ENCODE measurements at places on chromosomes 4 and X.

DNA sequence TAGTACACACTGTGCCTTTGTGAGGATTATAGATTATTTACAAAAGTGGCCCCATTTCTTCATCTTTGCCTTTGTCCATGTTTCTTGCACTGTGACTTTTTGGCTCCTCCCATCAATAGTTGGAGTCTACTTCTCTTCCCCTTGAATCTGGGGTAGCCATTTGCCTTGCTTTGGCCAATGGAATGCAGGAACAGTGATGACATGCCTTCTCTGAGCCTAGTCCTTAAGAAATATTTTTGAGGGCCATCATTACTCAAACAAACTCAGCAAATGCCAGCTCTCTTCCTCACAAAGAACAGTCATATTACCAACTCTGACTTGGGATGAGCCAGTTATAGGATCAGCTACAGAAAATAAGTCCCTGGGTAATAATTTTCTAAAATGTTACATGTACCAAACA lies 189.6 kb downstream of the FRMPD4 start:
- DNase-seq, result no peak

GRCh38 chrX:36573720-36574119 lies 434.4 kb upstream of the FAM47C start:
- no peak for DNase-seq

DNA sequence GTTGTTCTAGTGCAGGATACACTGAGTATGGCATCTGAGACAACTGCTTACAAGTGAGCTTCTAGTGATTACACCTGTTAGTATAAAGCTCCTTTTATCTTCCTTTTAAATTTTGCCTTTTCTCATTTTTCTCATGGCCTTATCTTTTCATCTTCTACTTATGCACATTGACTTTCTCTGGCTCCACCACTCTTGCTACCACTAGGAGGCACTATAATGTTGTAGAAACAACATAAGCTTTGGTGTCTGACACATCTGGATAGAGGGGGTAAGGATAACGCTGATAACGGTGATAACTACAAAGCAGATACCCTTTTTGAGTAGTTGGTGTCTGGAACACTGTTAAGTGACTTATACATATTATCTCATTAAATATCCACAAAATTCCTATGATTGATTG lies 187.4 kb upstream of the TEX13C start:
- no peak for DNase-seq

GRCh38 chr4:144495944-144496343 lies 150.0 kb upstream of the HHIP start:
- DNase-seq, result no peak

- no peak for DNase-seq
Measured at GRCh38 chr4:74374561-74375327, 9.8 kb downstream of the EREG start.

DNA sequence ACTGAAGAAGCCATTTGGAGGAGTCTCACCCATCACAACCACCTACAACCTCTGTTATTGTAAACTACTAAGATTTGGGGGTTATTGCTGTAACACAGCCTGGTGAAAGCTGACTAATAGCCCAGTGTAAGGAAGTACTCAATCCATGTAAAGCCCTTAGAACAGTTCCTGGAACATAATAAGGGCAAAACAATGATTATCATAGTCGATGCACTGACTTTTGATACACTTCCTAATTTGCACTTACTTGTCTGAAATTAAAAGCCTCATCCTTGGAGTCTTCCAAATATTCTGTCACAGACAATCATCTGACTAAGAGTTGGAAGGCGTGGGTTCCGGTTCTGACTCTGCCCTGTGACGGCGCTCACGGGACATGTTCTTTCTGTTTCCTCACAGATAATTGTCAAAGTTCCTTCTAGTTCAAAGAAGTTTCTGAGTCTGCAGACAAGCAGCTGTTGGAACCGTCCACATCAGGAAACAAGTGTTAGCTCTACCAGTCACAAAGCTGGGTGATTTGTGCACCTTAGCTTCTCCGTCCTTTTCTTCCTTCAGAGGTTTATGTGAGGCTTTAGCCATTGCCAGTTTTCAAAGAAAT lies 33.4 kb upstream of the RASGEF1B start:
- DNase-seq, result no peak

DNA sequence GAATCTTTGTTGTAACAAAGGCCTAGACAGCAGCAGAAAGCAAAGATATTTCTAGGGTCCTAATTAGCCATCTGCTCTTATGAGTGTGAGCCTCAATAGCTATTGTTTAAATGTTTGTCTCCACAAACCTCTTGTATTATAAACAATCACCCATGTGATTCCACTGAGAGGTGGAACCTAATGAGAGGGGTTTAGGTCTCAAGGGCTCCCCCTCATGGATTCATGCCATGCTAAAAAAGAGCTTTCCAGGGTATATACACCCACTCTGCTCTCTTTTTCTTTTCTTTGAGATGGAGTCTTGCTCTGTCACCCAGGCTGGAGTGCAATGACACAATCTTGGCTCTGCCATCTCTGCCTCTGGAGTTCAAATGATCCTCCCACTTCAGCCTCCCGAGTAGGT lies 42.1 kb downstream of the TRIM61 start:
- no peak for DNase-seq

- DNase-seq, result no peak
Measured at GRCh38 chr4:33709247-33709646, 2535.1 kb downstream of the ARAP2 start.

- no peak for DNase-seq
Measured at GRCh38 chr4:138475116-138475515, 233.0 kb upstream of the SLC7A11 start.

DNA sequence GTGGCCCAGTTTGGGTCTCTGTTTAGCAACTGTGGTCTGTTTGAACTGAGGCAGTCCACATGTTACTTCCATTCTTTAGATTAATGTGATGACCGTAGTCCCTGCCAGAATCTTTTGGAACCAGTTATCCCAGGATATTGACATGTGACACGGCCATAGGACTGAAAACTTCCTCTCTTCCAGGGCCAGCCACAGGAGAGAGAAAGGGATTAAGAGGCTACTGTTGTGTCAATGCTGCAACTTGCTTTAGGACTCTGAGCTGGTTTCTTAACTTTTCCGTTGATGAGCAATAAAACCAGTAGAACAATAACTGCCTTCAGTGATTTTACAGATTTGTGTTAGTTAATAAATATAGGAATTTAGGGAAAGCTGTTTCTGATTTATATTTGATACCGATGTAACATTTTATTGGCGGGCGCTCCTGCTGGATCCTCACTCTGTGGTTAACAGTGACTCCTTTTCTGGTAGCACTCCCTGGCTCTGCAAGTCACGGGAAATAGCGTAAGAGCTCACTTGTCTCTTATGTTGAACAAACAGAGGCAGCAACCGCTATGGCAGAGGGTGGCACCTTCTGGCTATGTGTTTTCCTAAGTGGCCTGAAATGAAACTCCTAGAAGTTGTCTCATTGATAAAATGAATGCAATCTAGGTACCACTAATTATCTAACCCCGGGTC lies 2.5 kb downstream of the TENM3 start:
- DNase-seq, result no peak

DNA sequence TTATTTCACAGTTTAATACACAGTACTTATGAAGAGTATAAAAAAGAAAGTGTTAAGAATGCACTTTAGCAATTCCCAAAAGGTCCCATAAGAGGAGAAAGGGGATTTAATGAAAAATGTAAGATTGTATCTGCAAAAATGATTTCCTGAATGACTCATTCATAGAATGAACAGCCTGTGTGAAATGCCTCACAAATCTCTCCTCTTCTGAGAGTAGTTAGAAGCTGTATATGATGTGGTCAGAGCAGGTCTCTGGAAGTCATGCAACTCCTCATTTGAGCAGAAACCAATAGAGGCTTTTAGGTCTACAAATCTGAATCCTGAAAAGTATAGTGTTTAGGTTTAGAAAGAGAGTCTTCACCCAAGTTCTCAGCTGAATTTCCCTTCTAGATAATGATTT lies 381.3 kb upstream of the INTU start:
- DNase-seq, result no peak

DNA sequence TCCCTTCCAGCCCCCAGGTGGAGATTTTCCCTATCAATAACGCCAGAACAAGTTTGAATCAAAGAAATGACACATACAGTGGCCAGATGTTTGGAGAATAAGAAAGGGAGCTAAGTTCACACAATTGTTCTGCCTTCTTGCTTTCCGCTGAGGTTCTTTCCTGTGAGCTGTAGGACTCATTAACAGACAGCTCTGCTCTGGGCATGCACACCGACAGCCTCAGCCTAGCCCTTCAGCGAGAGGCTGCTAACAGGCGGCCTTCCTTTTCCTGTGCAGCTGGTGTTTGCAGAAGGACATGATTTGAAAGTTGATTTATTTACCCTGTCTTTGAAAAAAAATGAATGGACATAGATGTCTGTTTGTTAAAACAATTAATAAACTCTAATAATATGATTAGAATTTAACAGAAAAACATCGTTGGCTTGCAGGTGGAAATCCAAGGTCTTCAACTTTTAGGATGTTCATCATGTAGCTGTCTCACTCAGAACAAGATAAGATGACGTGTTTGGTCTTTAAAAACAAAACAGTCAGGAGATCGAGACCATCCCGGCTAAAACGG lies 183.3 kb downstream of the KDR start:
- peak; percentile 71 for DNase-seq

DNA sequence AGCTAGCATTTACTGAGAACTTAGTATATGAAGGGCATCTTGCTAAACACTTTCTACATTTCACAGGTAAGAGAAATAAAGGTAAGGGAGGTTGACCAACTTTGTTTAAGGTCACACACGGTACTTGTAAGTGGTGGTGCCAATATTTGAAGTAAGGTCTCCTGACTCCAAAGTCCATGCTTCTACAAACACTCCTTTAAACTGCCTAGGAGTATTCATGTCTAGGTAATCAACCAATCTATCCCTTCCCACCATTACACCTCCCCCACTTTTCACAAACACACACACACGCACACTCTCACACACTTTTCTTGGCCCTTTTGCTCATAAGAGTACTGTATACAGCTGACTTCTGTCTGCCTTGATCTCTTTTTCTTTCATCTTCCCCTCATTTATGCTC lies 7.1 kb downstream of the BEX1 start:
- no peak for DNase-seq

- no peak for DNase-seq
Measured at GRCh38 chrX:17359500-17359899, 15.5 kb upstream of the NHS start.

DNA sequence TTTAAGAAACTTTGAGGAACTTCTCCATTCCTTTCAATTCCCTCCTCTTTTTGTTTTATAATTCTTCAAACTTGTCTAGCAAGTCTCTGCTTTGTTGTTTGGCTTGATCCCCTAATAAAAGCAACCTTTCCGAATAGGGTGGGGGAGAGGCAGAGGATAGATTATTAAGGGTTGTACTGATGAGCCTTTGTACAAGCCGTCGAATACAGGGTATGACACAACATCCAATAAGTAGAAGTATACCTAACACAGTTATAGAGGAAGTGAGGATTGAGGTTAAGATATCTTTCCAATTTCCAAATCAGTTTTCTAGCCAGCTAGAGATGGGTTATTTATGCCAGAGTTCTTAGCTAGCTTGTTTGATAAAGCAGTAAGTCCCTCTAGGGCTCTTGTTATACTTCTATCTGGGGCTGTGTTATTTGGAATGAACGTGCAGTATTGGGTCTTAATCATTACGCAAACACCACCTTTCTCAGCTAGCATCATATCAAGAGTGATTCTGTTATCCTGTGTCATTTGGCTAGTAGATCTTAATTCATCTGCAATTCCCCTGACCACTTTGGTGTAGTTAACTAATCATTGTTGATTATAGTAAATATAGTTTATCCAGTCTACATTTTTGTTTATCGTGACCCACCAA lies 18.5 kb downstream of the METAP1 start:
- DNase-seq, result no peak

DNA sequence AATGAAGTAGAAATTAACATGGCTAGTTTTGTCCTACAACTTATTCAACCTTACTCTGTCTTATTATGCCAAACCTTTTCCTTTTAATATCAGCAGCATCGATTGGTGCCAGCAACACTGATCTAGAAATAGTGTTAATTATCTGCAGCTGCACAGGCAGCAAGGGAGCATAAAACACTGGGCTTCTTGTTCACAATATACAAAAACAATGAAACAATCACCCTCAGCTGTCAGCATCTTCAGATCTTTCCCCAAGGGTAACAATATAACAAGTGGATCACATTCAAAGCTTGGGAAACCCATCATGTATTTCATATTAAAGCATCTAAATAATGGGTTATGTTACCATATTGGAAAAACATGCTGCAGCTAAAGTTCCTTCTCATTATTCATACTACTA lies 238.1 kb downstream of the SPOCK3 start:
- no peak for DNase-seq

DNA sequence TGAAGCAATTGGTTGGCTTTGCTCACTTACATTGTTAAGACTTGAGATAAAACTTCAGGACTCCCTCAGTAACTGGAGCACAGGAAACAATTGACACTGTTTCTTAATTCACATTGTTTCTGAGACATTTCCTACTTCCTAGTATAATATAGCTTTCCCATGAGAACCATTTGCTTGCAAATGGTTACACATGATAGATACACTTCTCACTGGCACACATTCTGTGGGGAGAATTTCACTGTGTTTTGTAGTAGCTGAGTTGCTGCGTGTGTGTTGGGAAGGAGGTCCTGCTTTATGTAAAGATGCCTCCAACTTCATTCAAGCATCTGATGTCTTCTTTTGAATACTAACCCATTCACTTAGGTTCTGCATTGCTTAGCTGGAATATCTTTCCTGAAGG lies 85.3 kb upstream of the SLC4A4 start:
- no peak for DNase-seq

DNA sequence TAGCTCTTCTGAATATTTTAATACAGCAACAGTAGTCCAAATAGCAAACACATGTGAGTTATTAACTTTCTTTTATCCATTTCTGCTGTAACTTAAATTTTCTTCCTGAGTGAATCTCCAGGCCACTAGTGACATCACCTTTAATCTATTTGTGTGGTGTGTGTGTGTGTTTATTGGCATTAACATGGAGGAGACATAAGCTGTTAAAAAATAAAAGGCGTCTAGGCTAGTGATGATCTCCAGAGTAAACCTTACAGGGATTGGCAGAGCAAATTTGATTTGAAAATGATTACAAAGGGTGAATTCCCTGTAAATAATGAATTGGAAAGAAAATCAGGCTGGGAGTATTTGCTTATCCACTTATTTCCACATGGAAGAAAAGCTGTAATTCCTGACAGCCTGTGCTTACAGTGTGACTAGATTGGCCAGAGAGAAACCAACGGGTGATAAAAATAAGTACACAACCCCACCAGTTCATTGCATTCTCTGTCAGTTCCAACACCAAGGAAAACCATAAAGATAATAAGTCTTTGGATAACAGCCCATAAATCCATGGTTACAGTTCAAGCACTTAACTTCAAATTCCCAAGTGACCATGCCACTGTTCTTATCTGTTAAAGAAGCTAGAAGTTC lies 186.1 kb downstream of the ENOX2 start:
- DNase-seq, result peak; percentile 81
